ENCODE measurements at places on chromosomes 4 and X.

- DNase-seq, result no peak
Observed at GRCh38 chrX:72105436-72105835, 26.3 kb downstream of the RTL5 start.

DNA sequence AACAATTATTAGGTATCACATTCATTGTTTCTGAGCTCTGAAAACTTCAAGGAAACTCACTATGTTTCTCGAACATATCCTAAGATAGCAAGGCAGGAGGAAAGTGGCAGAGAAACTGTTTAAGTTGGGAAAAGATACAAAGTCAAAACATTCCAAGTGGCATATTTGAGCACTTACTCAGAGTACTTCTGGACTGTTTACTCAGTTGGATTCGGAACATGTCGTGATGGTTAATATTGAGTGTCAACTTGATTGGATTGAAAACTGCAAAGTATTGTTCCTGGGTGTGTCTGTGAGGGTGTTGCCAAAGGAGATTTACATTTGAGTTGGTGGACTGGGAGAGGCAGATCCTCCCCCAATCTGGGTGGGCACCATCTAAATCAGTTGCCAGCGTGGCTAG lies 298.3 kb downstream of the IL1RAPL2 start:
- no peak for DNase-seq

DNA sequence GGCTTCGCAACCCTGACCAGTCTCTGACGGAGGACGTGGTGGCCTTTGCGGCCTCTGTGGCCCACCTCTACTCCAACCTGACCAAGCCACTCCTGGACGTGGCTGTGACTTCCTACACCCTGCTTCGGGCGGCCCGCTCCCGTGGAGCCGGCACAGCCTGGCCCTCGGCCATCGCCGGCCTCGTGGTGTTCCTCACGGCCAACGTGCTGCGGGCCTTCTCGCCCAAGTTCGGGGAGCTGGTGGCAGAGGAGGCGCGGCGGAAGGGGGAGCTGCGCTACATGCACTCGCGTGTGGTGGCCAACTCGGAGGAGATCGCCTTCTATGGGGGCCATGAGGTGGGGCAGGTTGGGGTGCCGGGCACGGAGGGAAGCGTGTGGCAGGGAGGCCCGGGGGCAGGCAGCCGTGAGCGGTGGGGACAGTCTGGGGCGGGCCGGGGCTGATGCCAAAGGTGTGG lies 1.2 kb downstream of the ABCD1 start:
- no peak for DNase-seq

- DNase-seq, result no peak
Observed at GRCh38 chr4:7909463-7910262, 30.0 kb downstream of the AFAP1 start.

- DNase-seq, result no peak
Observed at GRCh38 chr4:169136330-169136729, 126.3 kb upstream of the CBR4 start.

GRCh38 chrX:29535212-29536162 lies 679.9 kb upstream of the MAGEB2 start:
- DNase-seq, result no peak

GRCh38 chrX:128619490-128619889 lies 567.3 kb upstream of the ACTRT1 start:
- DNase-seq, result no peak

DNA sequence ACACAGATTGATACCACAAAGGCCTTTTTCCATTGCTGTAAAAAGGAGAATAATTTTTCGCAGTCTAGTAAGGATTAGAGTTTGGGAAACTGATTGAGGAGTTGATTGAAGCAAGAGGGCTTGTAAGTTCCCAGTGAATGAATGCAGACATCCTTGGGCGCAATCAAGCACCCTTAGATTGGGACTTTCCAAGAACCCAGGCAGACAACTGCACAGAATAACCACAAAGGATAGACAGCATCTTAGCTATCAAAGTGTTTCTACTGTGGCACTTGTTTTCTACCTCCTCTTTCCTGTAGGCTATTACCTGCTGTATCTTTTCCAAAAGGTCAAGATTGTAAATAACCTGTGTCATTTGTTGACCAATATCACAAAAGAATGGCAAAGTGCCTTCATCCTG lies 2.6 kb downstream of the COX18 start:
- DNase-seq, result no peak

- no peak for DNase-seq
Observed at GRCh38 chr4:176404621-176405020, 84.9 kb downstream of the SPCS3 start.

DNA sequence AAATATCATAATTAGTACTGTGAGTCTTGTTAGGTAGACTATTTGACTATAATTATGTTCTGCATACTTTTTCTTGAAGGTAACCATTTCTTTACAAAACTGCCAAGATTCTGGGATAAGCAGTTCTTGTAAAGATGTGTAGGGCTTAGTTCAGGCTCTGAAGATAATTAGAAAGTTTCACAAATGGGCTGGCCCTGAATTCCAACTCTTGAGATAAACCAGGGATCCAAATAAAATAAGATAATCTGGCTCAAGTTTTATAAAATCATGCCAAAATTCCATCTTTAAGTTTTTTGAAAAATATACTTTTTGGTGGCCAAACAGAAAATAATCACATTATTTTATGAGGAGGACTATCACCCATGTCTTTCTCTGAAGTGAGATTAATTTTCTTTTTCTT lies 35.5 kb upstream of the GLRB start:
- DNase-seq, result no peak

DNA sequence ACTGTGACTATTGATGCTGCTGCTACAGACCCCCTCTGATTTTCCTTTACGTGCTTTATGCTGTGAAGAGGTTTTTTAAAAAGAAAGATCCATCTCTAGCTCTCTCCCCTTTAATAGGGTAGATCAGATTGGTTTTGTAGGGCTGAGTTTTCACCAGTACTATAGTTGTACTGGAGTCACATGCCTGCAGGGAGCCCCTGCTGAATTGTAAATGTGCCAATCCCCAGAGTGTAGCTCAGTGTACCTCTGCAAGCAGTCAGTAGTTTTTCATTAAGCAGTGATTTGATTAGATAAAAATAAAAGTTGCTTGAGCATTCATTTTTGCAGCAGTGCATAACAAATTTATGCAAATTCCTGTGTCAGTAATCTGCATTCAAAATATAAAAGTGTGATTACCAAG lies 179.2 kb downstream of the IL1RAPL2 start:
- no peak for DNase-seq

DNA sequence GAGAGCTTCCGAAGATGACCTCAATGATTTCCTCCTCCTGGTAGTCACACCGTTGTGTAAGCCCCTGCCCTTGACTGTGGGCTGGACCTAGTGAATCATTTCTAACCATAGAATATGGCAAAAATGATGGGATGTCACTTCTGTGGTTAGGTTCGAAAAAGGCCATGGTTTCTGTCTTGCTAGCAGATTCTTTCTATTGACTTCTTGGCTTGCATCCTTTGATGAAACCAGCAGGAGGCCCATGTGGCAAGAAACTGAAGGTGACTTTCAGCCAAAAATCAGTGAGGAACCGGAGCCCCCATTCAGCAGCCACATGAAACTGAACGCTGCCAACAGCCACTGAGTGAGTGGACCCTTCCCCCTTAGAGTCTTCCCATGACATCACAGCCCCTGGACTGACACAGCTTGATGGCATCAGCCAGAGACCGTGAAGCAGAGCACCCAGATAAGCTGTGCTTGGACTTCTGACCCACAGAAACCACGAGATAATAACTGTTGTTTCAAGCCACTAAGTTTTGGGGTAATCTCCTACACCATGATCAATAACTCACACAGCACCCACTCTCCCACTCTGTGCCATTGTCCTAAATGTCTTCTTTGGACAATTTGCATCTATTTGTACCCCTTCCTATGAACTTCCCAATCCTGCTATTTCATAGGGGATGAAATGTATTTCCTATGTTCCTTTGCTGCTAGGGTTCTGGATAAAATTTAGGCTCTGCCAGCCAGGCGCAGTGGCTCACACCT lies 148.0 kb upstream of the STX18 start:
- no peak for DNase-seq

GRCh38 chrX:115214151-115214550 lies 19.7 kb downstream of the LRCH2 start:
- DNase-seq, result no peak

DNA sequence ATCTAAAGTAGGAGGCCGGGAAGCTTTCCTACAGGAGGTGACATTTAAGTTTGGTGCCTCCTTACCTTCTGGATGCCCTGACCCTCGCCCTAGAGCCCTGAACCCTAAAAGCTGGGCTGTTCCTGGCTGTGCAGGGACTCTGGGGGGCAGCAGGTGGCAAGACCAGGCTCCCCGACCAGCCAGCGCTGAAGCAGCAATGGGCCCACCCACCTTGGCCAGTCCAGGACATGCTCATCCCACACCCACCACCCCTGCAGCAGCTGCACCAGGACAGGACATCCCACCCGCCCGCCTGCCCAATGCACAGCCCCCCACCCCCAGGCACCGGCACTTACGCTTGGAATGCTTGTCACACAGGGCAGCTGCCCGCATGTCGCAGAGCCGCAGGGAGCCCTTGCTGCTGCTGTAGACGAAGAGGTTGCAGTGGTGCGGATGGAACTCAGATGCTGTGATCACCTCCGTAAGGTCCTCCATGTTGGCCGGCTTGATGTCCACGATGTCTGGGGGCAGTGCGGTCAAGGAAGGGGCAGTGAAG lies 77.9 kb downstream of the WFS1 start:
- no peak for DNase-seq

GRCh38 chr4:75729836-75730235 lies 5.5 kb downstream of the USO1 start:
- no peak for DNase-seq

DNA sequence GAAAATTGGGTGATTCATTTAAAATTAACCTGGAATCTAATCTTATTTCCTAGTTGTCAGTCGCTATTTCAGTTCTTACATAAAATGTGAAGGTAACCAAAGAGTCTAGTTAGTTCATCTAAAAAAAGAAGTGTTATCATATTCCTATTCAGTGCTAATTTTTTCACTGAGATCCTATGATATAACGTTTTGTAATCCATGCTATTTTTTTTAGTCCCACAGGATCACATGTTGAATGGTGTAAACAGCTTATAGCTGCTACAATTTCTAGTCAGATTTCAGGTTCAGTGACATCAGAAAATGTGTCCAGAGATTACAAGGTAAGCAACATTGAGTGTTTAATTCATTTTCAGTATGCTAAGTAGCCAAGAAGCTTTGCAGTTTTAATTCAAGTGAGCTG lies 5.8 kb downstream of the MTMR1 start:
- DNase-seq, result no peak

GRCh38 chrX:84168574-84168973 lies 19.4 kb downstream of the RPS6KA6 start:
- no peak for DNase-seq

DNA sequence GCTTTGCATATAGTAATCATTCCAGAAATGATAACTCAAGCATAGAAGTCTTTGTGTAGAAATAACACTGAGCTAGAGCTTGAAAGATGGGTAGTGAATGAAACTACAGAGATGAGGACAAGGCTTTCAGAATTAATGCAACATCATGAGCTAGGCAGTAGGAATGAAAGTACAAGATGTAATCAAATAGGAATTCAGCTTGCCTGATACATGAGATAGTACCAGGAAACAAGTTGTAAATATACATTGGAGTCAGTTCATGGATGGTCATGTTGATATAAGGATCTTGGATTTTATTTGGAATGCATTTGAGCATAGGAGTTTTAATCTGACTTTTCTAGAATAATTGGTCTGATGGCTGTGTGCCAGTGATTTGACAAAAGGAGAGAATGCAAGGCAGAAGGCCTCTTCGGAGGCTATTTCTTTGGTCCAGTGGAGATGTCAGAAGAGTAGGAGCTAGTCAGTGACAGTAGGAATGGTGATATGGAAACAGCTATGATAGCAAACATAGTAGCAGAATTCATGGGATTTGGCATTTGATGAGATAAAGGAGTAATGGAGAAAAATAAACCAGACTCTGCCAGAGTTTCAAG lies 206.4 kb upstream of the PACRGL start:
- DNase-seq, result no peak

DNA sequence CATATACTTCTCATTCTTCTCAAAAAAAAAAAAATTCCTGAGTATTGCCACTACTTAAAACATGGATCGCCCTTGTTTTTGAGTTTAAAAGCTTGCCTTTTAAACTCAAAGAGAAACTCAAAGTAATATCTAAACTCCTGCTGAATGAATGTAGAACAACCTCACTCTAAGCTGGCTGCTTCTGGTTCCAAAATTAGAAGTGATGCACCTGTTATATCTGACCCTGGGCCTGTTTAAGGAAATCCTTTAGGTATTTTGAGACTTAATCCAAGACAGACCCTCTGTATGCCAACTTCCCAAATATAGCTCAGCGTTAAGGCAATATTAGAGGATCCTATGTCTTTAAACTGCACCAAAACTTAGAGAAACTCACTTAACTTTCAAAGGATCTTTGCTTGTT lies 1.8 kb upstream of the OTUD4 start:
- DNase-seq, result no peak

DNA sequence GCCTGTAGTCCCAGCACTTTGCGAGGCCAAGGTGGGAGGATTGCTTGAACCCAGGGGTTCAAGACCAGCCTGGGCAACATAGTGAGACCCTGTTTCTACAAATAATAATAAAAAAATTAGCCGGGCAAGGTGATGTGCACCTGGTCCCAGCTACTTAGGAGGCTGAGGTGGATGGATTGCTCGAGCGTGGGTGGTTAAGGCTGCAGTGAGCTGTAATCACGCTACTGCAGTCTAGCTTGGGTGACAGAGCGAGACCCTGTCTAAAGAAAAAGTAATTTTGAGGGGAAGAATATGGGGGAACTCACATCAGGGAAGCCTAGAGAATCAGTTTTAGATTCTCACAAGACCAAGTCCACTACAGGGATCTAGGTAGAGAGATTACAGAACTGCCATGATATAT lies 28.9 kb upstream of the LCORL start:
- no peak for DNase-seq

DNA sequence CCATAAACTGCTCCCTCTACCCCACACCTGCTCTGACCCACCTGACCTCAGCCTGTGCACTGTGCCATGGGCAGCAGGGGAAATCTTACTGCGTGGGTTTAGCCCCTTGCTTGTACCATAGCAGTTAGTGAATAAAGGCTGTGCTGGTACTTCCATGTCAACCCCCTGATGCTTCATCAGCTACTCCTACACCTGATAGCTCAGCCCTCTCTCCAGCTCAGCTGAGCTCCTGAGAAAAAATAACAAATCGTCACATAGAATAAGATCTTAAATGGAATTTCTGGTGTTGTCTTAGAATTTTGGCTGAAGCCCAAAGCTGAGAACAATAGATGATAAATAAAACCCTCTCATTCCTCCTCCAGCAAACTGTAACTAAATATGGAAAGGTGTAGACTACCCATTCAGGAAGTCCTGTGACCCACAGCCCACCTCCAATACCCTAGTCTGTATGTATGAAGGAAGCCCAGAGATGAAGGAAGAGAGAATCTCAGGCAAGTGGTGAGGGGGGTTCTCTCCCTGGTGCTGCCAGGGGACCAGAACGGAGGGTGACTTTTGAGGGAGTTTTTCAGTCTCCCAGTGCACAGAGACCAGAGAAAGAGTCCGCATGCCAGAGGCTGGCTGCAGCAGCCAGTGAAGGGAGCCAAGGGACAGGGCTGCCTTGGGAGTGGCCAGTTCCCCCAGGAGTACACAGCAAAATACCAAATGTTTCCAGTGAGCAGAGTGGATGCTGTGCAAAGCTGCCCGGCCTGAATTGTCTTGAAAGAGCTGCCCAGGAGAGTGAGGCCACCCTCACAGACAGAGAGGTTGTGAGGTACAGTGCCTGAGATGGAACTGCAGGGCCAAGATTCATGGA lies 227.3 kb downstream of the QDPR start:
- DNase-seq, result no peak

Measured in NCI-H187 treated with DMSO at 0.1 percent for 48 hours (cell line).